Activated CD4-positive, alpha-beta T cell treated with anti-CD3 and anti-CD28 coated beads, Interleukin-2, amount 50 U/mL, for 1 hour (primary cell): ENCODE measurements at places on chromosomes 1 and 21.

DNA sequence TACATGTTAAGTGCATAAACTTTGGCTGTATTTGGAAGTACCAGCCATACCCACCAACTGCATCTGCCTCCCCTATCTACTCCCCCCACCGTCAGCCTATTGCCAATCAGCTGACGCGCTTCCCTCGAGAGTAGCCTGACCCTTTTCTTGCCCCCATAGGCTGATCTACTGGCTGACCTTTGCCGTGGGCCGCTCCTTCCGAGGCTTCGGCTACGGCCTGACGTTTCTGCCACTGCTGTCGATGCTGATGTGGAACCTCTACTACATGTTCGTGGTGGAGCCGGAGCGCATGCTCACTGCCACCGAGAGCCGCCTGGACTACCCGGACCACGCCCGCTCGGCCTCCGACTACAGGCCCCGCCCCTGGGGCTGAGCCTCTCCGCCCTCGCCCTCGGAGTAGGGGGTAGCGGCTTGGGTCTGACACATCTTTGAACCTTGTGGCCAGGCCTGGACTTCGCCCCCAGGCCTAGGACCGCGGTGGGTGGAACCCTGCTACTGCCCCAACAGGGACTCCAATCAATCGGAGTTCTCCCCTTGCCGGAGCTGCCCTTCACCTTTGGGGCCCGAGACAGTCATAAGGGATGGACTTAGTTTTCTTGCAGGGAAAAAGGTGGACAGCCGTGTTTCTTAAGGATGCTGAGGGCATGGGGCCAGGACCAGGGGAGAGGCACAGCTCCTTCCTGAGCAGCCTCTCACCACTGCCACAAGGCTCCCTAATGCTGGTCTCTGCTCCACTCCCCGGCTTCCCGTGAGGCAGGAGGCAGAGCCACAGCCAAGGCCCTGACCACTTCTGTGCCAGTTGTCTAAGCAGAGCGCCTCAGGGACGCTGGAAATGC, 4.0 kb downstream of the GLMP start:
- peak; percentile 19 for DNase-seq

- DNase-seq: no peak
Observed at GRCh38 chr1:180182643-180183311, 28.1 kb downstream of the QSOX1 start.

DNA sequence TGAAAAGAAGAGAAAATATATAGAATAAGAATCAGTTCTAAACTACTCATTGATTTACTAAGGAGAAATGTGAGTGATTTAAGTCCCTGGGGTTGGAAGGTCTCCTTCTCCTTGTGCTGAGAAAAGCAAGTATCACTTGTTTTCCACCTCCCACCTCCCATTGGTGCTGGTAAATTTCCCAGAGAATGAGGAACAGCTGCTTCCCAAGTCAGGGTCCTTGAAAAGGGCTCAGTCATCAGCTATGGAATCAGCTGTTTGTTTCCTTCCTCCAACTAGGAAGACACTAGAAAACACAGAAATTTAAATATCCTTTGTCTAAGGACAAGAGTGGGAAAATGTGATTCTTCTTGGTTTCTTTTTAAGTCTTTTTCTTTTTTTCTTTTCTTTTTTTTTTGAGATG, 131.3 kb upstream of the C1orf21 start:
- DNase-seq: no peak

- no peak for DNase-seq
Observed at GRCh38 chr1:112263453-112263852, 132.6 kb upstream of the CTTNBP2NL start.

DNA sequence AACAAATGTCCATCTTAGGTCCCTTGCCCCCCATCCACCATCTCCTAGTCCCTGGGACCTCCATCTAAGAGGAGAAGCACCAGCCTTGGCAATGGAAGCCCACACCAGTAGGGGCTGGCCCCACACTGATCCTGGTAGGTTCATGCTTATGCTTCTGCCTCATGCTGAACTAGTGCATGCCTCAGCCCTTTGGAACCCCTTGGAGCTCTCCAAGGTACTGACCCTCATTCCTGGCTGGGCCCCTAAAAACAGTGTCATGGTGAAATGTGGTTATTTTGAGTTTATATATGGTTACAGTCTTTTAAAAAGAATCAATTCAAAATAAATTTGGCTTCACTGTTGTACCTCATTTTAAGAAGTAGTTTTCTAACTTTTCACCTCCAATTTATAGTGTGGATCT, 108.3 kb downstream of the HIVEP3 start:
- DNase-seq: peak; percentile 28

GRCh38 chr1:40948741-40949443, 30.6 kb upstream of the CTPS1 start:
- peak; percentile 45 for DNase-seq

- DNase-seq: no peak
Observed at GRCh38 chr1:152035539-152036266, 1.1 kb downstream of the S100A11 start.

DNA sequence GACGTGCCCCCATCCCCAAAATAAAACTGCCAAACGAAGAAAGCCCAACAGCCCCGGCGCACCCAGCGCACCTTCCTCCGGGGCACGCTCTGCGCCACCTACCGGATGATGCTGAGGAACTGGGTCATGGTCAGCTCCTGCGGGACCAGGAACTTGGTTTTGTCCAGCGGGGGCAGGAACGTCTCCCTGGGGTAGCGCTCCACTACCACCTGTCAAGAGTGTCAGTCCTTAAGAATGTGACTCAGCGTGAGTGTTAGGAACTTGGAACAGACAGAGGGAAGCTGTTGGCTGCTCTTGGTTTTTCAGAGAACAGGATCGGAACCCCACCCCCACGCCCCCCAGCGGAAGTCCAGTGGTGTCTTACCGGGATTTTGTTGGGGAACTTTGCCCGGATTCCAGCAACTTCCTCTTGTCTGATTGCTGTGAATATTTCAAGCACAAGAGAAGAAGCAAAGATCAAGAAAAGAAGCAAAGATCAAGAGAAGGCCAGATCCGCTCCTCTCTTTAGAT, 431 bp downstream of the MAP1LC3C start:
- DNase-seq: peak; percentile 24

DNA sequence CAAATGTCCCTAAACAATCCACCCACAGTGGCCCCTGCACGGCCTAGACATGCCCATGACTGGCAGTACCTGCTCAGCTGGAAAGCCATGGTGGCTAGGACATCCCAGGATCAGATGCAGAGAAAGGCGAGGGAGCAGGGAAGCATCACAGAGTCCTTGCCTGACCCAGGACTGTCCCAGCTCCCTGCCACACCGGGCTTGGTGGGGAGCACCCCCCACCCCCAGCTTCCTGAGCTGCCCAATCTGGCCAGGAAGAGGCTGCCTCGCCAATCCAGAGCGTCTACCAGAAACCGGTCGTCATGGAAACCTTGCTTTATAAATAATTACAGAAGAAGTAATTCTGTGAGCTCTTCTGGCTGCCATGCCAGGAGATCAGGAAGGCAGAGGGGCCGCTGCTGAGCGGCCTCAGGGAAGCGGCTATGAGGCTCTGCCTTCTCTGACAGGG, 34.8 kb downstream of the ACOT7 start:
- peak; percentile 50 for DNase-seq

DNA sequence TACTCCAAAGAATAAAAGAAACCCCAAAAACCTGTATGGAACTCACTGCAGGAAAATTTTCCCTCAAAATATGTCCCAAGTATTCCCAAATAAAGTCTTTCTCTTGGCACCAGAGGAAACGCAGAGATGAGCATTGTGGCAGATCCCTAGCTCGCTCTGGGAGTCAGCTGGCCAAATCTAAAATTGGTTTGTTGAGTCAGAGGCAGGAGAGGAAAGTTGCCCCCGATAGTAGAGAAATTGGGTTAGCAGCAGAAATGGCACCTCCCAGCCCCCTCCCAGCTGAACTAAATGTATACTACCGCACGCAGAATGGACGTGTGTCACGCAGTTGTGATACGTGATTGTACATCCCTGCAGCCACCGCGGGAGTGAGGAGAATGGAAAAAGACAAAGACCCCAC, 39.9 kb upstream of the TARBP1 start:
- no peak for DNase-seq

GRCh38 chr1:205095422-205095821, 11.2 kb upstream of the TMEM81 start:
- no peak for DNase-seq

DNA sequence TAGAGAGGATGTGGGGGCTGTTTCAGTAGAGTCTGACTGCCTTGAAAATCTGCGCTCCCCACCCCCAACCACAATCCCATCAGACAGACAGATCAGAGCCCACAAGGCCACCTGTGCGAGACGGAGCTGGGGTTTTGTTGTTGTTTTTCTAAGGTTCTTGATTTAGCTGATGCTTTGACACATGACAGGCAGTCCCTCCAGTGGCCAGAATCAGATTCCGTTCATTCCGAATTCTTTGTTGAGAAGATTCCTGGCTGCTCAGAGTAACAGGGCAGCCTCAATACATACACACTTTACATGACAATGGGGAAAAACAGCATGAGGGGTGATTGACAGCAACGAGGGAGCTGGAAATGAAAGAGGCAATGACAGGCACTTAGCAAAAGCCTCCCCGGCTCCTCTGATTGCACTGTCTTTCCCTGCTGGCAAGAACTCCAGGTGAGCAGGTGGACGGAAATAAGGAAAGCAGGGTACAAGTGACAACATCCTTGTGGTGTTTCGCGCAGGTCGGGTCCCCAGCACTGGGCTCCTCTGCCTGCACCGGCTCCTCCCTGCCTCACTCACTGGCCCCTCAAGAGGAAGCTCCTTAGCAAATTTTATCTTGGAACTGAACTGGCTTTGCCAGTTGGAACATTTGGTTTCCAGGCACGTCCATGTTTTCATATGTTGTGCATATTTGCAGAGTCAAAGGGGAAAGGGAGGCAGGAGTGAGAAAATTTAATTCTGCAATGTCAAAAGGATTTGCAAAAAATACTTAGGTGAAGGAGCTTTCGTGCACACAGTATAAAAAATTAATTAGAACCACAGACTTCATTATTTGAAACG, 148.7 kb downstream of the PGBD5 start:
- no peak for DNase-seq

DNA sequence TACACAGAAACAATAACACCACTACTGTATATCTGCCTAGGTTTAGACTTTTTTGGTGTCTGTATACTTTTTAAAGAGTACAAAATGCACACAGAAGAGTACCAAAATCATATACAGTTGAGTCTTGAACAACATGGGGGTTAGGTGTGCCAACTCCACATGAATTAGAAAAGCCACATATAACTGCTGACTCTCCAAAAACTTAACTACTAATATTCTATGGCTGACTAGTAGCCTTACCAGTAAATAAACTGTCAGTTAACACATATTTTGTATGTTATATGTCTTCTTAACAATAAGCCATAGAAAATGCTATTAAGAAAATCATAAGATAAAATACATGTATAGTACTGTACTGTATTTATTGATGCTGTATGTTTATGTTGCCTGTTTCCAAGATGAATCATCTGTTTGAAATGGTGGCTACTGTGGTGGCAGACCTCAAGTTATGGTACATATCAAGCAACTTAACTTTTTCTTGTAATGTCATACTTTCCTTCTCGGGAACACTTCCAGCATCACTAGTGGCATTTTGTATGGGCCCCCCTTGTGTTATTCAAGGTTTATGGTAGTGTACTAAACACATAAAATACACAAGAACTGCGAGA, 71.2 kb downstream of the LHX4 start:
- no peak for DNase-seq
